ENCODE measurements at places on chromosomes 16 and 17. TPM values are rescaled to one million over a fixed set of nuclear protein-coding genes. Genes with fewer than 3 reads are reported as not detected.

- H3K4me1 ChIP-seq, result peaks cover 21% of the 10 kb centered on the region
- no peak overlapping the region for H3K4me3 ChIP-seq
- H3K27me3 ChIP-seq, result peaks cover 77% of the 10 kb centered on the region
- no peak for DNase-seq
Observed at GRCh38 chr17:4786516-4786915, 352 bp upstream of the VMO1 start.

GRCh38 chr16:87691686-87692079 is 74.1 kb downstream of the KLHDC4 start:
- no peak for DNase-seq
- H3K4me3 ChIP-seq, result no peak overlapping the region
- H3K36me3 ChIP-seq, result no peaks in the 10 kb centered on the region
- peaks cover 2% of the 10 kb centered on the region for H3K4me1 ChIP-seq
- H3K27me3 ChIP-seq, result no peaks in the 10 kb centered on the region
- H3K27ac ChIP-seq, result no peak overlapping the region

DNA sequence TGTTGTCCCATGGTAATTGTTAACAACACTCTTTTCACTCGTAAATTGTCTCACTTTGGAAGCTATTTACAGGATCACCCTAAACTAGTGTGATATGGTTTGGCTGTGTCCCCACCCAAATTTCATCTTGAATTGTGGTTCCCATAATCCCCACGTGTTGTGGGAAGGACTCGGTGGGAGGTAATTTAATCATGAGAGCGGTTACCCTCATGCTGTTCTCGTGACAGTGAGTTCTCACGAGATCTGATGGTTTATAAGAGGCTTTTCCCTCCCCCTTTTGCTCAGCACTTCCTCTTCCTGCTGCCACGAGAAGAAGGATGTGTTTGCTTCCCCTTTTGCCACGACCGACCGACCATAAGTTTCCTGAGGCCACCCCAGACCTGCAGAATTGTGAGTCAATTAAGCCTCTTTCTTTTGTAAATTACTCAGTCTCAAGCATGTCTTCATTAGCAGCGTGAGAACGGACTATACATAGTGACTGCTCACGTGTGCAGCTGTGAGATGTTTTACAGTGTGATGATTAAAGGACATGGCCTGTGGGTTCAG is 34.4 kb downstream of the DNAH3 start:
- peaks cover 31% of the 10 kb centered on the region for H3K36me3 ChIP-seq
- H3K4me1 ChIP-seq, result peaks cover 4% of the 10 kb centered on the region
- H3K27ac ChIP-seq, result peak overlapping the region; percentile 77
- H3K4me3 ChIP-seq, result peak overlapping the region; percentile 82

Gene CCL4
- 43.7 TPM for total RNA-seq

Gene TMC5
- total RNA-seq, result not detected

Gene ENPP7
- total RNA-seq, result not detected

Gene NOD2
- total RNA-seq, result 1.2 TPM

GRCh38 chr17:81902023-81902652 is at the start of gene NPB:
TSS of gene NPB (plus strand) at chr17:81902238. CDS start at chr17:81902278, 40 bp downstream.
- peaks cover 2% of the 10 kb centered on the region for H3K4me1 ChIP-seq
- DNase-seq, result peak; percentile 30
- H3K27me3 ChIP-seq, result peaks cover 9% of the 10 kb centered on the region
- no peak within 1 kb of the TSS for H3K27ac ChIP-seq
- no peak within 1 kb of the TSS for H3K4me3 ChIP-seq
- peaks cover 12% of the 10 kb centered on the region for H3K36me3 ChIP-seq

Gene G6PC1
- not detected for total RNA-seq

GRCh38 chr17:35931794-35932425 is 1.3 kb upstream of the RDM1 start:
- no peak overlapping the region for H3K4me3 ChIP-seq
- no peak for DNase-seq
- no peaks in the 10 kb centered on the region for H3K36me3 ChIP-seq
- H3K27ac ChIP-seq, result no peak overlapping the region
- peaks cover 22% of the 10 kb centered on the region for H3K4me1 ChIP-seq

DNA sequence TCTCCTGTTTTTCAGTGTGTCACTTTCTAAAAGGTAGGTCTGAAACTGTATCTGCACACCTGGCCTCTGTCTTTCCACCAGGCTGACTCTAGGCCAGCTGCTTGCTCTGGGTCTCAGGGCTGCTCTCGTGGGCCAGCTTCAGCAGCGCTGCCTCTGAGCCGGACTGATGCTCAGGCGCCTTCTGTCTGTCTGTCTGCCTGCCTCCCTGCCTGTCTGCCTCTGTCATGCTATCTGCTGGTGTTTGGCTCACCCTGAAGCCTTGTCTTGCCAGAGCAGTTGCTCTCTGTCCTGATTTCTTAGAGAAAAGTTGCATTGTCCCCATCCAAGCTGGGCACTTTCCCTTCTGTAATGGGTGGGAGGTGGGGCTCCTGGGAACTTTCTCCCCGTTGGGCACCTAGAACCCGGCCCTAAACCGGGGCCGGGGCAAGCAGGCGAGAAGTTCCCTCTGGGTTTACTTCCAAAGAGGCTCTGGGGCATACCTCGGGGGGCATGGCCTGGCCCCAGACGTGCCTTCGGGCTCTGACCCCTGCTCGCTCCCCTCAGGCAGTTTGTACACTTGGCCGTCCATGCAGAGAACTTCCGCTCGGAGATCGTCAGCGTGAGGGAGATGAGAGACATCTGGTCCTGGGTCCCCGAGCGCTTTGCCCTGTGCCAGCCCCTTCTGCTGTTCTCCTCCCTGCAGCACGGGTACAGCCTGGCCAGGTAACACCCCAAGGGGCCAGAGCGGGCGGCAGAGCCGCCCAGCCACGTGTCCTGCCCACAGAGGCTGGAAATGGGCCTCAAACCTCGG is 15.9 kb upstream of the ATP6V0C start:
- H3K36me3 ChIP-seq, result peaks cover 4% of the 10 kb centered on the region
- H3K4me1 ChIP-seq, result no peaks in the 10 kb centered on the region
- DNase-seq, result no peak
- no peak overlapping the region for H3K27ac ChIP-seq
- H3K27me3 ChIP-seq, result no peaks in the 10 kb centered on the region

- DNase-seq, result no peak
- H3K27ac ChIP-seq, result no peak overlapping the region
- no peak overlapping the region for H3K4me3 ChIP-seq
- H3K36me3 ChIP-seq, result peaks cover 41% of the 10 kb centered on the region
Observed at GRCh38 chr16:24098896-24099295, 157.2 kb upstream of the CACNG3 start.

DNA sequence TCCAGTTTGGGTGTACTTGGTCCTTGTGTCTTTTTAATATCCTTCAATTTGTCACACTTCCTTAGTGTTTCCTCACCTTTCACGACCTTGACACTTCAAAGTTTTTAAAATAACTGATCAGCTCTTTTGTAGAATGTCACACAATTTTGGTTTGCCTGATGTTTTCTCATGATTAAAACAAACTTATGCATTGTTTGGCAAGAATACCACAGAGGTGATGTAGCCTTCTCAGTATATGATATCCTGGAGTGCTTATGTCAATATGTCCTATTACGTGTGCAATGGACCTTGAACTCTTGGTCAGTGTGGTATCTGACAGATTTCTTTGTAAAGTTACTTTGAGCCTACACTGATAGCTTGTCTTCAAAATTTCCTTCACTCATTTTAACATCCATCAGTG is 297.4 kb downstream of the CNTNAP4 start:
- no peak for DNase-seq
- no peak overlapping the region for H3K4me3 ChIP-seq
- no peaks in the 10 kb centered on the region for H3K27me3 ChIP-seq
- no peaks in the 10 kb centered on the region for H3K36me3 ChIP-seq

DNA sequence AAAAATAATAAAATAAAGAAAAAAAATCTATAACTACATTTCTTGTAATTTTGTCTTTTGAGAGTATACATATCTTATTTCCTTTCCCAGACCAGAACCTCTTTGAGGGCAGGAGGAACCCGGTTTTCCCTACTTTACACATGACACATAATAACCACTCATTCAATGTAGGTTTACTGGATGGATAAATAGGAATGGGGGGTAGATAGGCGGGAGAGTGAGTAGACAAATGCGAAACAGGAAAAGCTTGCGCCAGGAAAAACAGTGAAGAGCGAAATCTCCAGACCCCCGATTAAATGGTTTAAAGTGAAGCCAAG is 515 bp upstream of the GOSR2 start:
- H3K4me3 ChIP-seq, result peak overlapping the region; percentile 86
- H3K4me1 ChIP-seq, result peaks cover 36% of the 10 kb centered on the region
- no peaks in the 10 kb centered on the region for H3K27me3 ChIP-seq
- DNase-seq, result no peak

GRCh38 chr17:7249830-7250229 is 1.7 kb downstream of the CTDNEP1 start:
- no peaks in the 10 kb centered on the region for H3K27me3 ChIP-seq
- peaks cover 36% of the 10 kb centered on the region for H3K4me1 ChIP-seq
- peak overlapping the region; percentile 97 for H3K4me3 ChIP-seq
- peak overlapping the region; percentile 94 for H3K27ac ChIP-seq
- no peak for DNase-seq

- DNase-seq, result no peak
- no peaks in the 10 kb centered on the region for H3K4me1 ChIP-seq
- H3K36me3 ChIP-seq, result no peaks in the 10 kb centered on the region
- no peak overlapping the region for H3K27ac ChIP-seq
- H3K4me3 ChIP-seq, result no peak overlapping the region
- peaks cover 13% of the 10 kb centered on the region for H3K27me3 ChIP-seq
Observed at GRCh38 chr16:77686385-77686784, 35.9 kb upstream of the NUDT7 start.

Gene KRTAP4-1
- not detected for total RNA-seq

DNA sequence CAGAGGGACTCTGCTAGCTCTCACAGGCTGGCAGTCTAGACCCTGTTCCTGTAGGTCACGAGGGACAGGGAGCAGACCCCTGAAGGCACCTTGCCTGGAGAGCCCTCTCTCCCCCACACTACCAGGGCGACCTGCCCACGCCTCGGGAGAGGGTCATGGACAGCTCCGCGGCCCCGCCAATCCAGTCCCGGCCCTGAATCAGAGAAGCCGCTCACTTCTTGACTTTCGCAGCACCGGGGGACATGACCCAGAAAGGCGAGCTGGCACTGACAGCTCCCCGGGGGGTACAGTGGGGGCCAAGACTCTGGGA is 5.1 kb downstream of the KIFC3 start:
- peaks cover 8% of the 10 kb centered on the region for H3K27me3 ChIP-seq
- no peak overlapping the region for H3K27ac ChIP-seq
- H3K4me1 ChIP-seq, result peaks cover 19% of the 10 kb centered on the region
- DNase-seq, result no peak
- no peak overlapping the region for H3K4me3 ChIP-seq
- H3K36me3 ChIP-seq, result no peaks in the 10 kb centered on the region

DNA sequence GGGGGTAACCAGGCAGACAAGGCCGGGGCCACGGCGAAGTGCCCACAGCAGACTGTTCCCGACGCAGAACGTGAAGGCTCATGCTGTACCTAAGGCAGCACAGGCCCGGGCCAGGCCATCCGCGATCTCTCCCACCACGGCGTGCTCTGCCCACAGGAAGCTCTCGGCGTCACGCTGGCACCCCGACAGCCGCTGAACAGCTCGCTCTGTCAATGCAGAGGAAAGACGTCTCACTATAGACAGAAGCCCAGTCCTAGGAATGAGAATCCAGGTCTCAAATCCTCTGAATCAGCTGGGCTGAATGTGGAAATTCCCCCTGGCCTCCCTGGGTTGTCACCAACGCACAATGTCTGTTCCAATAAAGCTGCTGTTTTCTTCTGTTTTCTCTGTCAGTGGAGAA is 21.4 kb downstream of the SERPINF1 start:
- peaks cover 12% of the 10 kb centered on the region for H3K36me3 ChIP-seq
- H3K27ac ChIP-seq, result peak overlapping the region; percentile 44
- H3K27me3 ChIP-seq, result no peaks in the 10 kb centered on the region
- DNase-seq, result no peak

- no peaks in the 10 kb centered on the region for H3K36me3 ChIP-seq
- H3K27me3 ChIP-seq, result peaks cover 40% of the 10 kb centered on the region
- H3K4me1 ChIP-seq, result no peaks in the 10 kb centered on the region
- no peak overlapping the region for H3K4me3 ChIP-seq
- H3K27ac ChIP-seq, result no peak overlapping the region
- DNase-seq, result no peak
Observed at GRCh38 chr17:48692049-48692448, 30.3 kb downstream of the PRAC1 start.

Gene RNF166
- total RNA-seq, result 58.7 TPM

Gene CA4
- not detected for total RNA-seq

Measured in activated naive CD8-positive, alpha-beta T cell treated with anti-CD3 and anti-CD28 coated beads for 36 hours (primary cell).